ENCODE measurements at places on chromosomes 4 and X.

GRCh38 chrX:13005661-13006473 is 31.0 kb downstream of the TMSB4X start:
- DNase-seq: peak; percentile 38

DNA sequence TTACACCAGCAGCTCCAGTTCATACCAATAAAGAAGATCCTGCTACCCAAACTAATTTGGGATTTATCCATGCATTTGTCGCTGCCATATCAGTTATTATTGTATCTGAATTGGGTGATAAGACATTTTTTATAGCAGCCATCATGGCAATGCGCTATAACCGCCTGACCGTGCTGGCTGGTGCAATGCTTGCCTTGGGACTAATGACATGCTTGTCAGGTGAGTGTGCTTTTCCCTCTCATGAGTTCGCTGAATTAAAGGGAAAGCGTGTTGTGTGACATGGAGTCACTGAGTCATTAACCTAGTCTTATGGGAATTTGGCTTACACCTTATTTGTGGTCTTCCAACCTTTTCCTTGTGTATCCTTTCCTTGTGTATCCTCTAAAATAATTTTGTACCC is 15.9 kb downstream of the TMEM165 start:
- no peak for DNase-seq

DNA sequence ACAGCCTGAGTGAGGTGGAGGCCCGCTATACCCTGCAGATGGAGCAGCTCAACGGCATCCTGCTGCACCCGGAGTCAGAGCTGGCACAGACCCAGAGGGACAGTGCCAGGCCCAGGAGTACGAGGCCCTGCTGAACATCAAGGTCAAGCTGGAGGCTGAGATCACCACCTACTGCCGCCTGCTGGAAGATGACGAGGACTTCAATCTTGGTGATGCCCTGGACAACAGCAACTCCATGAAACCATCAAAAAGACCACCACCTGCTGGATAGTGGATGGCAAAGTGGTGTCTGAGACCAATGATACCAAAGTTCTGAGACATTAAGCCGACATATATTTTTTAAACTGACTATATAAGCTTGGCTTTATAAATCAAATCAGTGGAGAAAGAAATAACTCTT is 73.3 kb upstream of the HHIP start:
- no peak for DNase-seq

GRCh38 chr4:15198070-15198727 is 195.9 kb downstream of the CPEB2 start:
- no peak for DNase-seq

DNA sequence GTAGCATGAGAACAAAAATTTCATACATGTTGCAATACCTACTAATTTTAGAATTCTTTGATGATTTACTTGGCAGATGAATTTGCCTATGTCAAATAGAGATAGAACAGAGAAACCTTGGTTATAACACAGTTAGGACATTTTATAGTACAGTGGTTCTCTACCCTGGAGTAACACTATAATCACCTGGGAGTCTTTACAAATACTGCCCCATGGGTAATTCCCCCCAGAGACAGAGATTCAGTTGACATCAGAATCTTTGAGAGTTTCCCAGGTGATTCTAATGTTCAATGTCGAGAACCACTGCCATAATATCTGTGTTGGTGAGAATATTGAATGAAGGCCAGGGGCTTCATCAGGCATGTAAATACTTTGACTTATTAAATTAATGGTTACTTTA is 401.3 kb upstream of the NDST4 start:
- no peak for DNase-seq

- no peak for DNase-seq
These were observed 492.8 kb upstream of the NR3C2 start for GRCh38 chr4:148934926-148935578.

DNA sequence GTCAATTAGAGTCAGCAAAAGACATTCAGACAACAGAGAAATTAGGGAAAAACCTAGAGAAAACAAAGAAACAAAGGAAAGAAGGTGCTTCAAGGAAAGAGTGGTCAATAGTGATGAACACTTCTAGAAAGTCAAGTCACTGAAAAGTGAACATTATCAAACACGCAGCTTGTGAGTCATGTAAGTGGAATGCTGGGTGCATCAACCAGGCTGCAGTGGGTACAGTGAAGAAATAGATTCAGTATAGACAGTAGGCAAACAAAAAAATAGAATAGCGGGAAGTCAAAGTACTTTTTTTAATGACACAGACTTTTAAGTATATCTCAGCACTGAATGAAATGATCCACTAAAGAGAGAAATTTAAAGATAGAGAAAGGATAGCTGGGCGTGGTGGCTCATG is 245.8 kb downstream of the ARHGAP24 start:
- no peak for DNase-seq

- no peak for DNase-seq
These were observed 21.2 kb downstream of the L1CAM start for GRCh38 chrX:153864561-153865320.

GRCh38 chrX:48890934-48891401 is 6.6 kb downstream of the TIMM17B start:
- no peak for DNase-seq
